ACHN (cell line): ENCODE measurements at places on chromosomes 16 and 17.

DNA sequence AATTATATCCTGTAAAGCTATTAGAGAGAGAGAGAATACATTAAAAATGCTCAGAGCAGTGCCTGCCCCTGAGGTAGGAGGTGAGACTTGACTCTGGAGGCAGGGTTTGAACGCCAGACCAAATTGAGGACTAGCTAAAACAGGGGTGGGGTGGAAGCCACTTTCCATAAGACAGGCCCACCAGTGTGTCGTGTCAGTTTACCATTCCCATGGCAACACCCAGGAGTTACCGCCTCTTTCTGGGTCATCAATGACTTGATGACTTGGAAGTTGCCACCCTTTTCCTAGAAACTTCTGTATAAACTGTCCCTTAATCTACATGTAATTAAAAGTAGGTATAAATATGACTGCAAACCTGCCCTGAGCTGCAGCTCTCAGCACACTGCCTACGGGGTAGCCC is 32.0 kb upstream of the ABCC12 start:
- no peak for DNase-seq

GRCh38 chr16:87636050-87636684 is 33.9 kb downstream of the JPH3 start:
- DNase-seq = peak; percentile 89

GRCh38 chr17:51598824-51599223 is 338.5 kb downstream of the UTP18 start:
- DNase-seq = no peak

- DNase-seq = no peak
Observed at GRCh38 chr16:58422809-58423208, 30.5 kb downstream of the GINS3 start.

- no peak for DNase-seq
Observed at GRCh38 chr16:87570938-87571867, 31.1 kb upstream of the JPH3 start.

DNA sequence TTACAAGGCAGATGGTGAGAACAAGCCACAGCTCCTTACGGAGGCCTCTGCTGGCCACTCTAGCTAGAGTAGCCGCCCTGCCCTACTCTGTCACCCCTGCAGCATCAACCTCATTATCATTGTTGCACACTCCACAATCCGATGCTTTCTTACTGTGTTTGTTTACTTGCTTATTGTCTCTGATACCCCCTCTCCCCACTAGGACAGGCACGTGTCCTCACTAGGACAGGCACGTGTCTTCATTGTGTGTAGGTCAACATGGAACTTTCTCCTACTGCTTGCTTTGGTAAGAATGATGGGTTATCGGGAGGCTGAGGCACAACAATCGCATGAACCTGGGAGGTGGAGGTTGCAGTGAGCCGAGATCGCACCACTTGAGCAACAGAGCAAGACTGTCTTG is 63.9 kb downstream of the KNOP1 start:
- DNase-seq = no peak

DNA sequence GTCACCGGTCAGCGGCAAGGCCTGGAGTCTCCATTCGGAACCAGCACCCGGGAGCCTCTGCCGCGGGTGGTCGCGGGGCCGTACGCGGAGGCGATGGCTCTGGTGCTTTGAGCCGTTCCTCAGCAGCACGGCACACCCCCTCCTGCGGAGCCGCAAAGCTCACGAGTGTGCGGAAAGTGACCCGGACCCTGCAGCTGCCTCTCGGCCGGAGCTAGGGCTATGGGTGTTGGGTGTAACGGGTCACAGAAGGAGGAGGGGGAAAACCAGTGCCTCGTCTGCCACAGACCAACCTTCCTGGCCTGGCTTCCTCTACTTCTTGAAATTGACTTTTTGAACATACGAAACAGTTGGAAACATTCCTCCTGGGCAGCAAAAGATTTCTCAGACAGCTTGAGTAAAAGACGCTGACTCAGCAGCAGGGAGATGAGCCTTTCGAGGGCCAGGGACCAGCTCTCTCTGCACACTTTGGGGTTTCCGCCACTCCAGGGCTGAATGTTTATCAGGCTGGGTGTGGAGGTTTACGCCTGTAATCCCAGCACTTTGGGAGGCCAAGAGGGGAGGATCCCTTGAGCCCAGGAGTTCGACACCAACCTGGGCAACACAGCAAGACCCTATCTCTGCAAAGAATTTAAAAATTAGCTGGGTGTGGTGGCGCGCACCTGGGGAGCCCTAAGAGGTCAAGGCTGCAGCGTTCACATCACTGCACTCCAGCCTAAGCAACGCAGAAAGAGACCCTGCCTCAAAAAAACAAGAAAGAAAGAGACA is 26.4 kb upstream of the PITPNA start:
- DNase-seq = no peak

- peak; percentile 56 for DNase-seq
Observed at GRCh38 chr17:59914274-59914854, 21.4 kb downstream of the RPS6KB1 start.

DNA sequence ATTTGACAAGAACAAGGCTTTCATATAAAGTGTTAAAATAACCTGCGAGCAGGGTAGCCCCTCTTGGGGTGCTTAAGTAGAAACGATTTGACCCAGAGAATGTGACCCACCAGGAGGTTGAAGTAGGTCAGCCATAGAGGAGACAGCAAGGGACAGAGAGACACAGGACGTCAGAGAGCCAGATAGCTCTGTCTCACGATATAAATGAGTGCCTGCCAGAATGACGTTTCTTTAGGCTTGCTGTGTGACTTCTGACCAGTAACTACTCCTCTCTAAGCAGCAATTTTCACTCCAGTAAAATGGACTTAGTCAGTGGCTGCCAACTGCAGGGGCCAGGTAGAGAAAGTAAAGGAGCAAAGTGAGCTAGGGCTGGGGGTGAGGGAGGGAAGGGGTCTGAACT is 473.0 kb upstream of the C16orf82 start:
- no peak for DNase-seq

DNA sequence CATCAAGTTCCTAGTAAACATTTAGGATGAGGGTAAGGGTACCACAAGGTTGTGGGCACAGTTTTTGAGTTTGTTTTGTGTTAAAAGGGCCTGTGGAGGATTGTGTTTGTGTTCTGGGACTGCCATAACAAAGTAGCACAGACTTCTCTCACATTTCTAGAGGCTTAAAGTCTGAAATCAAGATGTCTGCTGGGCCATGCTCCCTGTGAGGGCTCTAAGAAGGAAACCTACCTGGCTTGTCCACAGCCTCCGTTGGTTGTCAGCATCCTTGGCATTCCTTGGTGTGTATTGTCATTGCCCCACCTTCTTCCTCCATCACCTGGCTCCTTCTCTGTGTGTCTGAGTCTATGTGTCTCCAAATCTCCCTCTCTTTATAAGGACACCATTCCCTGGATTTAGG is 808.1 kb upstream of the RBFOX1 start:
- no peak for DNase-seq

- DNase-seq = no peak
Observed at GRCh38 chr16:56669005-56669839, at the start of gene MT1H. TSS of gene MT1H (plus strand) at chr16:56669814. CDS start at chr16:56669885, 71 bp downstream.

DNA sequence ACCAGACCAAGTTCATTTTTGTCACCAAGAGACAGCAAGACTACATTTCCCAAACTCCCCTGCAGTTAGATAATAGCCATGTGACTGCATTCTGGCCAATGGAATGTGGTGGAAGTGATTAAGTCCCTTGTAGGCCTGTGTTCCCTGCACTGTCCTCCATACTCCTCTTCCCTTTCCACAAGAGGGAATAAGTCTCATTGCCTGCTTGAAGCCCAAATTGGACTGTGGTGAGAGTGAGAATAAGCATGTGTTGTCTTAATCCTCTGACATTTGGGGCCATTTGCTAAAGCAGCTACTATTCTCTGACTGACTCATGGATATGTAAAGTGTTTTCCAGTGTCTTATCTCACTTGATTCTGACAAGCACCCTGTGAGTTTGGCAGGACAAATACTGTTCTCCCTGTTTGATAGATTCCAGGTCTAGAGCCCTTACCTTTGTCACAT is 20.7 kb downstream of the PIK3R6 start:
- peak; percentile 10 for DNase-seq

GRCh38 chr17:58189436-58190146 is 2.9 kb upstream of the EPX start:
- peak; percentile 89 for DNase-seq

DNA sequence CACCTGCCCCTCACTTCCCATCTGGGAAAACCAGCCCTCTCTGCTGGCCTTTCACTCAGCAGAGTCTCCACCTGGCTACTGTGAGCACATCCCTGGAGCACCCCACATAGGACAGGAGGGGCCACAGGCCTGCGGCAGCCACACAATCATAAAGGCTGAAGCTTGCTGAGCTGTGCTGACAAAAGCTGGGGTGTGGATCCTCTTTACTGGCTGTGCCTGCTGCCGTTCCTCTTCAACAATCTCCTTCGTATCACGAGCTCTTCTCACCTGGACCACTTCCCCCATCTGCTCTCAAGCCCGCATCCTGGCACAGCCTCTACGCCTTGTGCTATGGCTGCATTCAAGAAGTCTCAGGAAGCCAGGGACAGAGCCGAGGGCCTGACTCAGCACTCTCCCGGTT is 86.1 kb downstream of the ZNF778 start:
- no peak for DNase-seq

DNA sequence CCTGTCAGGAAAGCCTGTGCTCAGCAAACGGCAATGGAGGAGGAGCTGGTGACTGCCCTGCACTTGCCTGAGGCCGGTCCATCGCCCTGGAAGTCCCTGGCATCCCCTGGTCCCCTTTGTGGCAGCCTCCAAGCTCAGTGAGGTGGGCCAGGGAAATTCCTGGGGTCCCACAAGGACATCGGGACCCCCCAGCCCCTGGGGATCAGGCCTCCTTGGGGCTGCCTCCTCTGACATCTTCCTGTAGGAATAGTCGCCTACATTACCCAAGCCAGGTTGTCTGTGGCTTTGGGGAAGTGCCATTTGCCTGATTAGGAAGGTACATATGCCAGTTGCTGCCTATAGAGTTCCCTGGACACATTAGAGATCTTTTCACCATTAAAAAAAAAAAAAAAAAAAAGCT is 7.1 kb upstream of the KRT9 start:
- DNase-seq = no peak

GRCh38 chr16:11793840-11794239 is 3.2 kb downstream of the ZC3H7A start:
- DNase-seq = no peak

GRCh38 chr16:51592001-51592501 is 441.0 kb upstream of the SALL1 start:
- DNase-seq = no peak

DNA sequence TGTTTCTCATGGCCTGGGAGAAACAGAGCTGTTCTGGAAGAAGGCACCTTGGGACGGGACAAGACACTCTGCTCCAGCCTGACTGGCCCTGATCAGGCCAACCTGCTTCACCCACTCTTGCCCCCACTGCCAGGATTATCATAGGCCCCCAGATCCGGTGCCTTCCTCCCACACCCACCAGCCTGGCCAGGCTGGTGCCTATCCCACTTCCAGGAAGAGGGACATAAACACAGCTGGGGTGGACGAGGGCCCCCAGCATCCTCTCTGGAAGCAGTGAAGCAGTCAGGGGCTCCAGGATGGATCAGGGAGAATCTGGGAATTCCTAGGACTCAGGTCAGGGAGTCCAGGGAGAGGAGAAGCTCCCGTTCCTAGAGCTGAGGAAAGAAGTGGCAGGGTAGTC is 16.9 kb upstream of the ITGA3 start:
- DNase-seq = no peak

GRCh38 chr17:40307001-40307730 is 1.8 kb upstream of the RARA start:
- DNase-seq = no peak

GRCh38 chr17:5892921-5893675 is 177.1 kb upstream of the WSCD1 start:
- DNase-seq = no peak

GRCh38 chr17:53548252-53548651 is 274.5 kb upstream of the KIF2B start:
- no peak for DNase-seq
